CD8-positive, alpha-beta memory T cell (primary cell): ENCODE measurements at places on chromosomes 6 and 20. TPM values are rescaled to one million over a fixed set of nuclear protein-coding genes. Genes with fewer than 3 reads are reported as not detected.

GRCh38 chr6:120736740-120737139 is 597.5 kb downstream of the TBC1D32 start:
- no peaks in the 10 kb centered on the region for H3K4me1 ChIP-seq
- no peak overlapping the region for H3K4me3 ChIP-seq
- DNase-seq: no peak
- H3K27ac ChIP-seq: no peak overlapping the region
- no peaks in the 10 kb centered on the region for H3K36me3 ChIP-seq
- no peaks in the 10 kb centered on the region for H3K27me3 ChIP-seq

- H3K36me3 ChIP-seq: no peaks in the 10 kb centered on the region
- H3K4me1 ChIP-seq: no peaks in the 10 kb centered on the region
- H3K27me3 ChIP-seq: no peaks in the 10 kb centered on the region
- no peak for DNase-seq
- no peak overlapping the region for H3K27ac ChIP-seq
Measured at GRCh38 chr6:25583099-25583498, 68.9 kb upstream of the SCGN start.

DNA sequence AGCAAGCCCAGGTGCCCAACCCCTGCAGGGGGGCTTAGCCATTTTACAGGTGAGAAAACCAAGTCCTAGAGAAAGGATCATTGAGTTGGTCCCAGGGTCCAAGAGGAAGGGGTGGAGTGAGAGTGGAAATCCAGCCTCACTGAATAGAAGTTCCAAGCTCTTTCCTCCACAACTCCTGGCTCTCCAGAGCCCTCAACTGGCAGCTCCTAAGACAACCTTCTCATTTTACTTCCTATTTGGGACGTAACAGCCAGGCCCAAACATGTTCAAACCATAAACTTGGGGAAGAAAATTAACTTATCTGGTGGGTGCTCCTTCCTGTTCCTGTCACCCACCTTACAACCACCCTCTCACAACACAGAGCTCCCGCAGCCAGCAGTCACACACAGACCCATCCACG is 57.9 kb downstream of the PRND start:
- no peak overlapping the region for H3K4me3 ChIP-seq
- no peak overlapping the region for H3K27ac ChIP-seq
- no peaks in the 10 kb centered on the region for H3K4me1 ChIP-seq
- H3K36me3 ChIP-seq: peaks cover 10% of the 10 kb centered on the region

DNA sequence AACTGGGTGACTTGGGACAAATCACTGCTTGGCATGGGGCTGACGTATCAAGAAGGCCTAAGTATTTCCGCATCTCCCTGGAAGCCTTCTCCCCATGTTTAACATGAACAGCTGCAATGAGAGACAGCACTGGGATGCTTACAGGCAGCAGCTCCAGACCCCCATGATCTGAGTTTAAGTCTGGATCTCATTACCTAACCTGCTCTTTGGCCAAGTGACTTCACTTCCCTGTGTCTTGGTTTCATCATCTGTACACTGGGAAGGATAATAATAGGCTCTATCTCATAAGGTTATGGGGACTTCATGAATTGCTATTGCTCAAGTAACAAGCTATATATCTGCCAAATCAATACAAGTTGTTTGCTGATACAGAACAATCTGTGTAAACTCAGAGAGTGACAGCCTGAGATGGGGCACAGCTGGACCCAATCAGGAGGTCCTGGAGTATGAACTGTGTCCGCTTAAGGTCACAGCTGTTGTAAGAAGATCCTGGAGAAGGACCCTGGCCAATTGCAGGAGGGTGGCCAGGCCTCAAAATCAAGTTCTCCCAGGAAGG is 56.0 kb downstream of the TGM2 start:
- DNase-seq: no peak
- no peak overlapping the region for H3K4me3 ChIP-seq
- H3K27ac ChIP-seq: no peak overlapping the region
- no peaks in the 10 kb centered on the region for H3K27me3 ChIP-seq
- no peaks in the 10 kb centered on the region for H3K36me3 ChIP-seq
- H3K4me1 ChIP-seq: no peaks in the 10 kb centered on the region

Gene RIN2
- total RNA-seq: 0.37 TPM

Gene LINC00237
- not detected for total RNA-seq
